ENCODE measurements at places on chromosomes 6 and 20.

DNA sequence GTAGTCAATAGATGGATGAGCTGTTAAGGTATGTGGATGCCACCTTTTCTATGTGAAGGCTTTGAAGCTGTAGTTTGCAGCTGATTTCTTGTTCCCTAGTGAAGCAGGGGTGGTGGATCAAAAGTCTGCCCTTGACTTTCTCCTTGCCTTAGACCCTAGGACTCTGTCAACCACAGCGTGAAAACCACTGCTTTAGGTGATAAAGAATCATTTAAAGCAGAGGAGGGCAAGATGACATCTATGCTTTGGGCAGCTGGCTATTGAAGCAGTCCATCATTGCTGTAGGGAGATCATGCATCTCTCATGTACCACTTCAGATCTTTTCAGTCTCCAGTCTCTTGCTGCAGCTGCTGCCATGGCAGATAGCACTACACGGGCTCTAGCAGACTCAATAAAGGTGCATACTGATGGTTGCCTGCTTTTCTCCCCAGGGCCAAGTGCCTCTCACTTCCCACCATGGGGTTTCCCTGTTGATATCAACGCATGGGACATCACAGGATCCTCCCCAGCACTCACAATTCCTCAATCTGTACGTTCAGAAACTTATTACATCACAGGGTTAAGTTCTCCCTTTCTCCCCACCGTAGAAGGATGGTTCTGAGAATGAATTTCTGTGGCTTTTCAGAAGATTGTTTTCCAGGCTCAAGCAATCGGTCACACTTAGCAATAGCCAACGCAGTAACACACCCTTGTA, 122.0 kb upstream of the STMND1 start:
- DNase-seq: no peak

GRCh38 chr20:22686097-22686496, 101.7 kb upstream of the FOXA2 start:
- no peak for DNase-seq

- no peak for DNase-seq
These were observed 85.9 kb downstream of the JARID2 start for GRCh38 chr6:15331629-15332251.

DNA sequence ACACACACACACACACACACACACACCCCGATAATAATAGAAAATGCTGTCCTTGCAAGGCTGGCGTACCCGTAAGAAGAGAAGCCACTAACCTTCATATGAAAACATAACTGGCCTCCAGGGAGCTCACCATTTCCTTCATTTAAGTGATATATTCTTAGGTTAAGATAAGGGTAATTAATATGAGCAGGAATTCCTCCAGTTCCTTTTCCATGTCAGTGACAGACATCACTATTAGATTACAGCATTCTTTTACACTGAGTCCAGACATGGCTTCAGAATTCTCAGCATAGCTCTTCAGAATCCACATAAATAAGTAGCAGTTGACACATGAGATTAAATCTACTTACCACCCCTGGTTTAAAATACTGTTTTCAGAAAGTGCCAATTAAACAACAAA, 121.9 kb downstream of the SIM1 start:
- DNase-seq: no peak

DNA sequence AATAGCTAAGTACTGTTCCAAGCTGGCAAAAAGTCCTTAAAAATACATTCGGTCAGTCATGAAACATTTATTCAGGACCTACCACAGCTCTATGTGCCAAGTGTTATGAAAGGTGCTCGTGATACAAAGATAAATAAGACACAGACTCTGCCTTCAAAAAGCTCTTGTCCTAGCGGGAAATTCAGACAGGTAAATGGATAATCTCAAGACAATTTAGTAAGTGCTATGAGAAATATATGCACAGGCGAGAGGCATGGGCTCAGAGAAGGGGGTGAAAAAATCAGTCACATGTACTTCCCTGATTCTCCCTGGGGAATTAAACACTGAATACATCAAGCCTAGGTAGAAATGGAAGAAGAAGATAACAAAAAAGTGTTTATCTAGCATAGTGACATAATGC, 49.8 kb upstream of the HEY2 start:
- no peak for DNase-seq
